ENCODE measurements at places on chromosomes 2 and 18.

DNA sequence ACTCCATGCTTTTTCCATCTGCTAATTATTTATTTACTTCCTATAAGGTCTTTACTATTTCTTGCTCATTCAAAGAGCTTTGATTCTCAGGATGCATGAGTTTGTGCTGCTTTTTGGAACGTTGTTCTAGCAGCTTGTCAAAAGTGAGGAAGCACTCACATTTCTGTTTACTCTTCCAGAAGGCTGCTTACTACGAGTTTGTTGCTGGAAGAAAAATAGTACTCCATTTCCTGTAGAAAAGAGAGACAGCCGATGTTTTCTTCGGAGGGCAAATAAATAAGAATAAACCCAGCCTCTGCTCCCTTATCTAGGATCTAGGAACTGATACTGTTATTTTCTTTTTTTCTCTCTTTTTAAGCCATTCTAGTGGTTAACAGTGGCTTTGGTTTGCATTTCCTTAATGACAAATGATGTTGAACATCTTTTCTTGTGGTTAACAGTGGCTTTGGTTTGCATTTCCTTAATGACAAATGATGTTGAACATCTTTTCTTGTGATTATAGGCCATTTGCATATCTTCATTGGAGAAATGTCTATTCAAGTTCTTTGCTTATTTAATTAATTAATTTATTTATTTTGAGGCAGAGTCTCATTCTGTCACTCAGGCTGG lies 20.5 kb downstream of the CYP27A1 start:
- no peak for DNase-seq

DNA sequence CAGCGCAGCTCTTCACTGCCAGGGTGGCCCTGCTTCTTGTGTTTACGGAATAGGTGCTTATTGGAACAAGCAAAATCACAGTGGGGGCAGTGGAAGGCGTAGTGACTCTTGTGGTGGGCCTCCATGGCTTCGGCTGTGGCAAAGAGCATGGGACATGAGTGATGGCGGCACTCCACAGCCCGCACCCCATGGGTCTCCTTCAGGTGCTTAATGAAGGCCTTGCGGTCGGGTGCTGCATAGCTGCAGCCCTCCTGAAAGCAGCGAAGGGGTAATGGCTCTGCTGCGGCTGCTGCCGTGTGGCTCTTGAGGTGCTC lies 10.7 kb downstream of the ZNF142 start:
- DNase-seq: no peak

GRCh38 chr2:207121784-207122183 lies 44.0 kb downstream of the KLF7 start:
- no peak for DNase-seq

DNA sequence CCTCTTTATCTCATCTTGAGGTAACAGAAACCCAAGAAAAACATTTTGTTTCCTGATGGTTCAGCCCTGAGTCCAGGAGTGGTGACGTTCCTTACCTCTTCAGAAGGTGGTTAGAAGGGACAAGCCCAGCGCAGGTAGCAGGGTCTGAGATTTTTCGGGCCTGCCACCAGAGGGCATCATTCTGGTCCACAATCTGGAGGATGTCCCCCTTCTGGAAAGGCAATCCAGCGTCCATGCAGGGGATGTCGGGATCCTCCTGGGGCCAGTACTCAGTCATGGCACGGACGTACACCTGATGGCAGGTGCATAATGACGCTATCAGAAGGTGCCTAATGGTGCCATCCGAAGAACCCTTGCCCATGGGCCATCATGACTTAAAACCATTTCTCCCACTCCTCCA lies 17.7 kb downstream of the MPP4 start:
- no peak for DNase-seq

DNA sequence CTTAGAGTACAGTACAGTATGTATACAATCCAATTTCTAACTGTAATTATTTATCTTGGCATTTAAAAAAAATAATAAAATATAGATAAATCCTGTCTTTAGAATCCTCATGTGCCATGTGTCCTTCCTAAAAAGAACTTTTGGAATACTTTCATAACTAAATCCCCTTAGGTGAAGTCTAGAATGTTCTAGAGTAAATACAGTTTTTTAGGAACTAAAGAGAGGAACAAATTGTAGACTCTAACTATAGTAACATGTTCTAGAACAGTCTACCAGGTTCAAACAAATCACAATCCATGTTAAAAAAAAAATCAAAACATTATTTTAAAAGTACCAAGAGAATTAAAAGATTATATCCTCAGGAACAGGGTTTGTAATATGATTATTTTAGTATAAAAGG lies 80.6 kb upstream of the CCDC141 start:
- DNase-seq: no peak

DNA sequence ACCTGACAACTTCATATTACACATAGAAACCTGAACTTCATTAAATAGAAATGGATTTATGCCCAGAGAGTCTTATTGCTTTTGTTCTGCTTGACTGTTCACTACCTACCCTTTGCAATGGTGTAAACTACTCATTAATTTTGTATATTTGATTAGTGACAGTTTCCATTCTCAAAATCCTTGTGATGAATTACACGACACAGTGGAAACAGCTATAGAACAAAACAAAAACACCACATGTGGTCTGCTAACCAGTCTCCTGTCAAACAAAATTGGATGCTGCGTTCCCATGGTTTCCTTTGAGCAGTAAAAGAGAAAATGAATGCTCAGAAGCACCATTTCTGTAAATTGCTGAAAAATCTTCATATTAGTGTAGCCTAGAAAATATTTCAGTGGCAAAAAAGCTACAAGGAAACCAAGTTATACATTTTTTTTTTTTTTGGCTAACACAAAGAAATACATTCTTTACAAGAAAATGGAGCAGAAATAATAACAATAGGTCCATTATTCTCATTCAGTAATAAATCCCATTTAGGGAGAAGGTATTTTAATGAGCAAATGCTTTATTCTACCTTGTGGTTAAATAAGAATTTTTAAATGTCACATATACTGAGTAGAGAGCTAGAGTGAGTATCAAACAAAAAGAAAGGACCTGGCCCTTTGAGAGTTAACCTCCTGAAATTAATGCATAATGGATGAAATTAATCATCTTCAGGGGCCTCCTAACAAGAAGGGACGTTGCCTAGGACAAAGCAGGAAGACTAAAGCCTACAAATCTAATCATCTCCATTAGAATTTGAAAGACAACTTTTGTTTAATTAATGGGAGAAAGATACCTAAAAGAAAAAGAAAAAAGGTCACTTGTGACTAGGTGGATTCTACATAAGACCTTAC lies 355.1 kb upstream of the ZC3H15 start:
- no peak for DNase-seq

- DNase-seq: no peak
Measured at GRCh38 chr2:108936076-108936864, 52.8 kb downstream of the EDAR start.

DNA sequence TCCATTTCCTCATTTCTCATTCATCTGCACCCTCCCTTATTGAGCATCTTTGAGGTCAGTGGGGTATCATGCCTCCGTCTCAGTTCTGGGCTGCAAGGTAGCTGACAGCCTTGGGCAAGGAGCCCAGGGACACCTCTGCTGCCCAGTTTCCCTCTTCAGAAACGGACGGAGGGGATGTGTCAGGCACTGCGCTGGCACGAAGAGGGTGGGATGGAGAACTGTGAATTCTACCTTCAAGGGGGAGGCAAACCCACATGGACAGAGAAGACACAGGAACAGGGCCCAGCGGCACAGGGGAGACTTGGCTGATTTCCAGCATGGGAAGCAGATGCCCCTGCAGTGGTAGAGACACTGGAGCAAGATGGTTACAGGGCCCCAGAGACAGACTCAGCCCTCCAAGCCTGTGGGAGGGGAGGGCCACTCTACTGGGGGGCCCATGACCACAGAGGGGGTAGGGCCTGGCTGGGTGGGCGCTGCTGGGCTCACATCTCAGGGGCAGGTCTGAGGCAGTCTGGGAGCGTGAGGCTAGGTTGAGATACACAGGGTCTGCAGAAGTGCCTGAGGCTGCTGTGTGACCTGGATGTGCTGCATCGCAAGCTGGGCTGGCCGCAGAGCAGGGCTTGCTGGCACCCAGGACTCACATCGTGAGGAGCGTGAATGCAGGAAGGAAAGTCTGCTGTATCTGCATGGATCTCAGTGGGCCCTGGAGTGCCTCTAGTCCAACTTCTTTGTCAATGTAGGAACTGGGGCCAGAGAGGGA lies 92.3 kb downstream of the HS1BP3 start:
- no peak for DNase-seq

- no peak for DNase-seq
Measured at GRCh38 chr2:41940060-41940744, 107.6 kb upstream of the PKDCC start.

DNA sequence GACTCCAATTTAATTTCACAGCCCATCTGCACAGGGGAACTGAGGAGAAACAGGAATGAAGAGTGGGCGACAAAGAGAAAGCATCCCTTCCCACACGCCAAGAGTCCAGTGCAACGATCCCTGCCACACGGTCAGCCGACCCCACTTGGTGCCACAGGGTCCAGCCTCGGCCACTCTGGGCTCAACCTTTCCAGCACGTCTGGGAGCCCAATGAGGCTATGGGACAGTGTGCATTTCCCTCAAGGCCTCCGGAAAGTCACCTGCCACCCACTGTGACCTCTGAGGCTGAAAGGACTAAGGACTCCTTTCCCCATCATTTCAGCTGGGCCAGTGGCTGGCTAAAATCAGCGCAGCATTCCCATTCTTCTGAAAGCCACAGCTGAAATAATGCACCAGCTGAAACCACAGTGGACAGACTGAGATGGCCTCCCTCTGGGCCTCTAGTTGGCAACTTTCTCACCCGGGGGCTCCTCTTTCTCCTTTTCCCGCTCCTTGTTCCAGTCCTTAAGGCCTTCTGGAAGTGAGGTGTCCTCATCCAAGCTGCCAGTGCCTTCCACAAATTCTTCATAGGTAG lies 21.2 kb downstream of the TUBB6 start:
- DNase-seq: no peak

DNA sequence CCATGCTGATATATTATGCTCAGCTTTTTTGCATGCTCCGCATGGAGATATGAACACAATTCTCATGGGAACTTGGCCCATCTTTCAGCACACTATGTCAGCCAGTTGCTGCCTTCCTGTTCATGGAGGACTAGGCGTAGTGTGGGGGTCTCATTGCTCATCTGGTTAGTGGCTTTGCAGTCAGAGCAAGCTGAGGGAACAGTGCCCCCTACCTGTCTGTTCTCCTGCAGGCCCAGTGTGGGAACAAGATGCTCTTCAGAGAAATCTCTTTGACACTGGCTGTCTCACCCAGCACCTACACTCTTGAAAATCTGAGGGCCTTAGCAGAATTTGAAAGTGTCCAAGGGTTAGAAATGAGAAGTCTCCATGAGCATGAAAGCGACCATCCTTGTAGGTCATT lies 47.1 kb downstream of the SPTBN1 start:
- no peak for DNase-seq

DNA sequence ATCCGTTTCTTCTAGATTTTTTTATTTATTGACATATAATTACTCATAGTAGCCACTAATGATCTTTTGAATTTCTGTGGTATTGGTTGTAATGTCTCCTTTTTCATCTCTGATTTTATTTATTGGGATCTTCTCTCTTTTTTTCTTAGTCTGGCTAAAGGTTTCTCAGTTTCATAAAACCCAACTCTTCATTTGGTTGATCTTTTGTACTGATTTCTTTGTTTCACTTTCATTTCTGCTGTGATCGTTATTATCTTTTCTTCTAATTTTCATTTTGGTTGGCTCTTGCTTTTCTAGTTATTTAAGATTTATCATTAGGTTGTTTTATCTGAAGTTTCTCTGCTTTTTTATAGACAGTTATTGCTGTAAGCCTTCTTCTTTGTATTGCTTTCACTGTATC lies 463.6 kb upstream of the CRIM1 start:
- DNase-seq: no peak

DNA sequence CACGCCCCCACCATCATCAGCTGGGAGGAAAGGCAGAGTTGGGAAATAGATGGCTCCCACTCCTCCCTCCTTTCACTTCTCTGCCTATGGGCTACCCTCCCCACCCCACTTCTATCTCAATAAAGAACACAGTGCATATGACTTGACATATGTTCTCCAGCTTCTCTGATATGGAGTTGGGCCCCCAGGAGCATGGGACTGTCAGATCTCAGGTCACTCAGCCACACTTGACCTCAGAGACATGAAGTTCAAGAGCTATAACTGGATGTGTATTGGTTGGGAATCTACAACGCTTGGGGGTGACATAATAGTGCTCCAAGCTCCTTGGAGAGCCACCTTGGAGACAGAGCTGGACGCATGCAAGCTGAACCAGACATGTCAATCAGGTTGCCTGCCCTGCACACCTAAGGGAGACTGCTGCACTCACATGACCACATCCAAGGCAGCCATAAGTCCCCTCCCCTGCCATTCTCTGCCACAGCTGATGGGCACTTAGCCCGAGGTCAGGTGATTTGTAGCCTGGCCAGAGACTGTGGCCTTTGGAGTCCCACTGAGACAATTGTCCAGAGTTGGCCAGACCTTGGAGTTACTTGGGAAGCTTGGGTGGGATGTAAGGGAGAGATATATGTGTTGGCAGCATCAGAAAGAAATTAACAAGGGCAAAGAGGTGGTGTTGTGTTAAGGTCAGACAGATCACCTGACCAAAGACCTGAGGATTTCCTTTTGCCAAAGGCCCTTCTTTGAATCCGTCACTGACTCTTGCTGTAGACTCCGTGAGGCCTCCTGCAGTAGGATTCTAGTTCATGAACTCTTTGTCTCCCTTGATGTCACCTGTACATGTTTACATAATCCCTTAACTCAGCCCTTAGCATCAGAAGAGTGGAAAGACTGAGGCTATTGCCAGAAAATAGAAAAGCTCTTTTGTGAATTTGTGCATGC lies 3.7 kb downstream of the INHA start:
- no peak for DNase-seq

DNA sequence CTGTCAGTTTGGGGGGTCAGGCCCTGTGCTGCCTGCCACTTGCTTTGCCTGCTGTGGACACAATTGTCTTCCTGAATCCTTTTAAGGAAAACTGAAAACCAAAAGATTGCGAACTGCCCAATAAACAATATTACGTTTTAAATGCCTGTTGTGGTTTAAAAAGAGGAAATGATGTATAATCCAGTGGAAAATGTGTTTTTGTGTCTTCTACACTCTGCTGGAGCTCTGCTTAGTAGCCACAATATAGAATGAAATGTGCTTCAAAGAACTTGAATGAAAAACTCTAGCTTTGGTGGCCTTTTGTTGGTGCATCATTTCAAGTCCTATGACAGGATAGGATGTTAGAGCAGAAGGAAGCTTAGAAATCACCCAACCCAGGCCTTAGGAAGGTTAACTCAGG lies 23.2 kb upstream of the CABYR start:
- DNase-seq: no peak

DNA sequence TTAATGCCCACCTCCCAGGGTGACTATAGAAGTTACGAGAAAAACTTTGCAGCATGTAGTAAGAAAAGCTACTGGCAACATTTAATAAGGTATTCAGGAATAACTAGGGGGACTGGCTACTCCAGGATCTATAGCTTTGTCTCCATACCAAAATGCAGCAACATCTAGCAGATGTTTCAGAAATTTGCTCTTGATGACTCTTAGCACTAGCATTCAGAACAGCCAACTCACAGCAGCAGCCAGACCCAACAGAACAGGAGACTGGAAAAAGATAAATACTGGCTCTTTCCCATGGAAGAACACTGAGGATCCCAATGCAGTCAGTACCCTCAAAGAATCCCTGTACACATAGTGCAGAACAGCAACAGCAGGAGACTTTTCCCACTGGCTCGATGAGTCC lies 105.0 kb downstream of the PRKRA start:
- no peak for DNase-seq

DNA sequence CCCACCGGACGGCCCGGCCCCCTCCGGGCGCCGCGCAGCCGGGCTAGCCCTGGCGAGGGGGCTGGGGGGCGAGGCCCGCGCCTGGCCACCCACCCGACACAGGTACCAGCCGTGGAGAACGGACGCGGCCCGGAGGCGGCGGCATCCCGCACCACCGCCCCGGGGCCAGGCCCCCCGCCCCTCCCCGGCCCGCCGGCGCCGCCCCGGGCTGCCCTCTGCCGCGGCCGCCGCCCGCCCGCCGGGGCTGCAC lies 405 bp downstream of the SOS1 start:
- DNase-seq: no peak

Measured in caudate nucleus (tissue), 63 donors.